Activated T-helper 2 cell treated with anti-CD3 and anti-CD28 coated beads, Interferon-gamma antibody, Interleukin-2, Interleukin-4, amounts not matched to agents 10 μg/mL and 5 μg/mL and 100 μg/mL, durations not matched to agents 14 hours and 24 hours and 36 hours (primary cell): ENCODE measurements at places on chromosomes 1 and 21. TPM values are rescaled to one million over a fixed set of nuclear protein-coding genes. Genes with fewer than 3 reads are reported as not detected.

The MR1 gene
- 13.8 and 18.2 TPM in 2 replicates for total RNA-seq

The ZNF648 gene
- not detected in 2 replicates for total RNA-seq

- DNase-seq = no peak
These were observed 1.2 kb upstream of the CDA start for GRCh38 chr1:20587661-20588053.

DNA sequence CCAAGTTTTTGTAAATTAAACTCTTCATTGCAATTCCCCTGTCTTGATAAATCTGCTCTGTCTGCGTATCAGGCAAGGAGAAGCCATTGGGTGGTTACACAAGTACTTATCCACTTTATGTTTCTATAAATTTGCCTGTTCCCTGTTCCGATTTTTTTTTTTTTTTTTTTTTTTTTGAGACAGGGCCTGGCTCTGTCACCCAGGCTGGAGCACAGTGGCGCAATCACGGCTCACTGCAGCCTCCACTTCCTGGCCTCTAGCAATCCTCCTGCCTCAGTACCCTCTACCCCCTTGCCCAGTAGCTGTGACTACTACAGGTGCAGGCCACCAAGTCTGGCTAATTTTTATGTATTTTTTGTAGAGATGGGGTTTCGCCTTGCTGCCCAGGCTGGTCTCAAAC, 11.1 kb upstream of the CSRP1 start:
- DNase-seq = no peak

DNA sequence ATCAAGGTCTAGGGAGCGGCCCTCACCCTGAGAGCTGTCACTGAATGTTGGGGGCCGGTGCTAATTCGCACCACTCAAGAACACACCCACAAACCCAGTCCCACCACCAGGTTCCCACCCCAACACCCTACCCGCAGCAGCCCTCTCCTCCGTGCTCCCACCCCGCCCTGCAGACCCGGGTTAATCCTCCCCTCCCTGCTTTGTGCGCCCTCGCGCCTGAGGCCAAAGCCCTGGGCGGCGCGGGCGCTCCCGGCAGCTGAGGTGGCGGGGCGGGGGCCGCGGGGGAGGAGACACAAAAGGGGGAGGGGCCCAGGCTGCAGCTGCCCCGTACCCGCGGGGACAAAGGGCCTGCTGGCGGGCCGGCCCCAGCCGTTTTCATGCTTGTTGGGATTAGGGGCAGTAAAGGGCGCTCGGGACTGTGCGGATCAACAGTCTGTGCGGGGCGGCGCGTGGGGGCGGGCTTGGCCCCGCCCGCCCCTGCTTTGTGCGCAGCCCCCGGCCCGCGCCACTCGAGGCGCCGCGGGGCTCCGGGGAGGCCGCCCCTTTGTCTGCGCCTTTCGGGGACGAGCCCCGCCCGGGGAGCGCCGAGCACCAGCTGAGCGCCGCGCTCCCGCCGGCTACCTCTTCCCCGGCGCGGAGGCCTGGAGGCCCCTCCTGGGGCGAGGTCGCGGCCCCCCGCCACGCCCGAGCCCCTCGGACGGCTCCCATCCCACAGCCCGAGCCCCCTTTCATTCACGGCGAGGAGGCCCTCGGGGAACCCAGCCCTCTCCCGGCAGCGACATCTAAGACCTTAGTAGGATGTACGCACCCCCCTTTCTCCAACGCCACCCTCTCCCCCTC, 10.9 kb downstream of the C1orf216 start:
- DNase-seq = no peak

DNA sequence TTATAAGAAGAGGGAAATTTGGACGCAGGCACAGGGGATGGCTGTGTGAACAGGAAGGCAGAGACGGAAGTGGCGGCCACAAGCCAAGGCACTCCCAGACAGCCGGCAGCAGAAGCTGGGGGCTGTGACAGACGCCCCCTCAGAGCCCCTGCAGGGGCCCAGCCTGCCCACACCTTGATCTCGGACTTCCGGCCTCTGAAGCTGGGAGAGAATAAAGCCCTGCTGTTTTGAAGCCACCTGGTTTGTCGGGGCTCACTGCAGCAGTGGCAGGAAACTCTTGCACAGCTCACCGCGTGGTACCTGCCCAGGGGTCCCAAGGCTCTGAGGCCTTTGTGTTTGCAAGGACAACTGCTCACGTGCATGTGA, 13.7 kb downstream of the MEGF6 start:
- no peak for DNase-seq

DNA sequence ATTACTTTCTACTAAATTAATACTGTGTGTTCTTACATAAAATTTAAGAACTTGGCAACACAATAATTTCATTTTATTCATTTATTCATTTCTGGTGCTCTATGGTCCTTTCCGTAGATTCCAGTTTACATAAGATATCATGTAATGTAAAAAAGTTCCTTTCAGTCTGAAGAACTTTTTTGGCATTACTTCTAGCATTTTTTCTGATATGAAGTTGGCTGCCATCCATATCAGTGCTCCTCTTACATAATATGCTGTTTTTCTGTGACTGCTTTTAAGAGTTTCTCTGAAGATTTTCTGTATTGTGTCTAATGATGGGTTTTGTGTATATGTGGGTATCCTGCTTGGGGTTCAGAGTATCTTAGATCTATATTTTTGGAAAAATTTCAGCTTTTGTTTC, 34.8 kb downstream of the LIN9 start:
- DNase-seq = no peak

- no peak for DNase-seq
These were observed 32.0 kb upstream of the CD2 start for GRCh38 chr1:116722016-116722838.

- no peak for DNase-seq
These were observed at the start of gene SYNC for GRCh38 chr1:32702599-32703478. SYNC (minus strand) TSS chr1:32702770; CDS start chr1:32702660, 110 bp downstream.
